Right lobe of liver (tissue), 6 donors: ENCODE measurements at places on chromosomes 7 and 10. TPM values are rescaled to one million over a fixed set of nuclear protein-coding genes. Genes with fewer than 3 reads are reported as not detected.

- no peak for DNase-seq
Observed at GRCh38 chr10:4767033-4767814, 58.8 kb upstream of the AKR1E2 start.

The SFRP4 gene
- 0.37 TPM for total RNA-seq

The CC2D2B gene
- not detected for total RNA-seq

DNA sequence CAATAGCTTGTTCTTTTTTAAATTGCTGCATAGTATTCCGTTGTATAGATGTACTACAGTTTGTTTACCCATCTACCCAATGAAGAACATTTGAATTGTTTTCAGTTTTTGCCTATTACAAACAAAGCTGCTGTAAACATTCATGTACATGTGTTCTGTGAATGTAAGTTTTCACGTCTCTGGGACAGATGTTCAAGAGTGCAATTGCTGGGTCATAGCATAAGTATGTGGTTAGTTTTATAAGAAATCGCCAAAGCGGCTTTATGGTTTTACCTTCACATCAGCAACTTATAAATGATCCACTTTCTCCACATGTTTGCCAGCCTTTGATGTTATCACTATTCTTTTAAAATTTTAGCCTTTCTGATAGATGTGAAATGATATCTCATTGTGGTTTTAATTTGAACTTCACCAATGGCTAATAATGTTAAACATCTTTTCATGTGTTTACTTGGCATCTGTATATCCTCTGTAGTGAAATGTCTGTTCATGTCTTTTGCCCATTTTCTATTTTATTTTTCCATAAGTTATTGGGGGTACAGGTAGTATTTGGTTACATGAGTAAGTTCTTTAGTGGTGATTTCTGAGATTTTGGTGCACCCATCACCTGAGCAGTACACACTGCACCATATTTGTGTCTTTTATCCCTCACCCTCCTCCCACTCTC is 73.5 kb downstream of the TBXAS1 start:
- DNase-seq: no peak

- no peak for DNase-seq
Observed at GRCh38 chr10:5561704-5562645, 37.2 kb downstream of the CALML3 start.

The NUTM2D gene
- 1.8 TPM for total RNA-seq

DNA sequence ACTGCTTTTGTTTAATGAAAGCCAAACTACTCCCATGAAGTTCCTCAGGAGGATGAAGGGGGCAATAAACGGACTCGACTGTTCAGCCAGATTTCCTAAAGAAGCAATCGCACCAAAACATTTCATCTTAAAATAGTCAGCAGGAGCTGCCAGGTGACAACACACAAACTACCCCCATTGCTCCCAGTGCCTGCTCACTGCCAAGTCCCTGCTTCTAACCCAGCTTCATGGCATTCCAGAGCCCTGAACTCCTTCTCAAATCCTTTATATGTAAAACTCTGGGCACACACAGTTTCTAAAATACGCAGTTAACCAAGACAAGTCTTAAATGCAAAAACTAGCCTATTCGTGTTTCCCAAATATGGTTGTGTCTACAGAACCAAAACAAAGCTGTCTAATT is 110.0 kb downstream of the SORBS1 start:
- DNase-seq: no peak

The CRHR2 gene
- not detected for total RNA-seq

DNA sequence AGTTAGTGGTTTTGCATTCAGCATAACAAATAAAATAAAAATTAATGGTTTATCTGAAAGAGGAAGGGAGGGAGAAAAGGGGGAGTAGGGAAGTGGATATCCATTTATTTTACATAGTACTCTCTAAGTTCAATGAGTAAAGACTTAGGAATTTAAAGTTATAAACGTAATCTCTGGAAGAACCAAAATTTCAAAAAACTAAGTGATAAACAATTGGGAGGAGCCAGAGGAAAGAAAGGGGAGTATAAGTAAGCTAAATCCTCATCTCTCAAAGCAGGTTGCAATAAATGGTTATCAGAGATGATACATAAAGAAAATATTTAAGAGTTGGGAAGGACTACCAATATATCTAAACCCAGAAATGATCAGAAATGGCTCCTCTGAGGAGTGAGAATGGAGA is 46.4 kb downstream of the ANK3 start:
- DNase-seq: no peak

The PKD2L1 gene
- not detected for total RNA-seq

DNA sequence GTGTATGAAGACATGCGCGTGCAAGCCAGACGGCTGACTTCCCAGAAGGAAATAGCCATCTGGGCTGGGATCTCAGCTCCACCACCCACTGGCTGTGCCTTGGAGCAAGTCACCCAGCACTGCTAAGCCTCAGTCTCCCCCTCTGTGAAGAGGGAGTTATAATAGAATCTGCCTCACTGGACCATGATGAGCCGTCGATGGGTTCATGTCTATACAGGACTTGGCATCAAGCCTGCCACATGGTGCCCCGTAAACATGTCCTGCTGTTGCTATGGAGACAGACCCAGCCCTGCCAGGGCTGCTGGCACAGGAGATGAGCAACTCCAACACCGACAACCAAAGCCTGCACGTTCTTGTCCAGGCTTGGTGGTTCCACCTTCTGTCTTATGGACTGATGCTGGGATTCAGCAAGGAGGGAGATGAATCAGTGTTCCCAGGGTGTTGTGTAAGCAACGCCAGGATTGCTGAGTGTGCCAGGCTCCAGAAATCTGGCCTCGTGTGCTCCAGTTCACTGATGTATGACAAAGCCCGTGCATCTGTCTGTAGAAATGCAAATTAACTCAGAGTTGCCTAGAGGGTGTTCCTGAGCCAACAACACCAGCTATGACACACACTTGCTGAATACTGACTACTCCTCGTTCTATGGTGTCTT is 5.6 kb downstream of the GPR15LG start:
- DNase-seq: no peak

The HABP2 gene
- 439 TPM for total RNA-seq
